ENCODE measurements at places on chromosomes 2 and 18.
A peak's percentile ranks its signal among the peaks of the same experiment; 100 is the strongest.

- no peak for DNase-seq
These were observed 111.6 kb downstream of the TACR1 start for GRCh38 chr2:75087736-75088135.

GRCh38 chr2:70946832-70947442 is 11.2 kb downstream of the ATP6V1B1 start:
- peak; percentile 30 for DNase-seq

DNA sequence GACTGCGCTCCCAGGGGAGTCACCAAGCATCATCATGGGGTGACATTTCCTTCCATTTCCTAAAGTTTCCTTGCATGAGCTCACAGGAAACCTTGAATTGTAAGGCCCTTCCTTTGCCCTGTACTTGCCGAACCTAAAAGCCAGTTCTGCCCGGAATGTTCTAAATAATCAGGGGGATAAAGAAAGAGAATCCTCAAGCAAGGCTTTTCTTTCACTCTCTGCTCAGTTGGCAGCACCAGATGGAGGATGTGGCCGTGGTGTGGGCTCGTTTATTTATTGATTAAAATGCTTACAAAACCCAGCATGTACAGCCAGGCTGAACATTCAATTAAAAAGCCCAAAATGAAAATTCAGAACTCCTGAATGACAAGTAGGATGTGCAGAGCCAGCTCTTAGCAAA is 170.5 kb downstream of the SH3RF3 start:
- DNase-seq = no peak

GRCh38 chr18:75477900-75478299 is 50.4 kb upstream of the SMIM21 start:
- DNase-seq = no peak

- DNase-seq = no peak
These were observed 190.4 kb downstream of the FMNL2 start for GRCh38 chr2:152525277-152525838.

DNA sequence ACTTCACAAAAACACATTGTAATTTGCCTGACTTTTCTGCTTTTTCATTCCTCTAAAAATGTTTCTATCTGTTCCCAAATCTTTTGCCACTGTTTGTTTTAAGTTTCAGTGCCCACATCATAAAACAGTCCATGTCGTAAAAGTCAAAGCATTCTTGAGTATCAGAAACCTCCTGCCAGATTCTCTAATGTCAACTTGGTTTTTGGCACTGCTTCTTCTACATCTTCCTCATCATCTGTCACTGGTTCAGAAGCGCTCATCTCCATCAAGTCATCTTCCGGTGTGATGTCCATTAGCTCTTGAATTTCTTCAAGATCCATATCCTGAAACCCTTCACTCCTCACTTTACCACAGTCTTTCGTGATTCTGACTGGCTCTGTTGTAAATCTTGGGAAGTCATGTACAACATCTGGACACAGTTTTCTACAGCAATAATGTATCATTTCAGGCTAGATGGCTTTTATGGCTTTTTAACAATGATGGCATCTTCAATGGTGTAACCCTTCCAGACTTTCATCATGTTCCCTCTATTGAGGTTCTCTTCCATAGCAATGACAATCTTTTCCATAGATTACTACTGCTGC is 19.6 kb downstream of the CUL3 start:
- DNase-seq = no peak

DNA sequence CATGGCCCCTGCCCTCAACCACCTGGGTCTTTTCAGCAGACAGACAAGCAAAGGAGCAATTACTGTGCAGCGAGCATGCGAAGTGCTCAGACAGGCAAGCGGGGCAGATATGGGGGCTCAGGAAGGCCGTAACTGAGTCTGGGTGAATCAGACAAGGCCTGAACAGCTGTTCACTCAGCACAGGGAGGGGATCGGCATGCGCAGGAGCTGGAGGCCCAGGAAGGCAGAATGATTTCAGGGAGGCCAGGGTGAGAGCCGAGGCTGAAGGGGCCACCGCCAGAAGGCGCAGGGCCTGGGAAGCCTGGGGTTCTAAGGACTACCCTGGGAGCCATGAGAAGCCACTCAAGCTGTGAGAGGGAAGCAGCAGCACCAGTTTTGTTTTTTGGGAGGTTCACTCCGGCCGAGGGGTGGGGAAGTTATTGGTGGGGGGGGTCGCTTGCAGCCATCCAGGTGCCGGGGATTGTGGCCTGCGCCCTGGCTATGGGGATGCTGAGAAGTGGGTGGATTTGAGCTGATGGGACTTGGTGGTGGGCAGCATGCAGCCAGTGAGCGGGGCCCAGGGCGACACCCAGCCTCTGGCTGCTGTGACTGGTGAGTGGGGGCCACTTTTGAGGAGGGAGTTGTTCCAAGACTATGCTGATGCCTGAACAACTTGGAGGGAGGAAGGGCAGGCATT is 132.2 kb downstream of the TSN start:
- no peak for DNase-seq

GRCh38 chr2:129262934-129263333 is 716.5 kb upstream of the RAB6C start:
- DNase-seq = no peak

GRCh38 chr2:48600204-48600813 is 17.3 kb upstream of the GTF2A1L start:
- DNase-seq = no peak

DNA sequence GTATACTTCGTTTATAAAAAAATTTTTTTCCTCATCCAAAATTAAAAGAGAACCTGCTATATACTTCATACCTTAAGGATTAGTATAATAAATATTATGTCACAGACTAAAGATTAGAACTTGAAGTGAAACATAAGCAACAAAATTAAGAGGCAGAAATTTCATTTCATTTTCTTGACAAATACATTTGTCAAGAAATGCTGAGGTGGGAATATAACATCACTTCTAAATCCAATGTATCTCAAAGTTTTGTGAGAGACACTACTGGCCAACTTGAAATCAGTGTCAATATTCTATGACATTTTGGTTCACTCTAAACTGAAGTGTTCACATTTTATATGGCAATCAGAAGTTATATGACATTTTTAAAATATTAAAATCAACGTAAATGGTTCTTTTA is 43.8 kb downstream of the SCRN3 start:
- DNase-seq = no peak

- DNase-seq = no peak
These were observed 44.1 kb downstream of the RALBP1 start for GRCh38 chr18:9519399-9519798.

- no peak for DNase-seq
These were observed 699.3 kb downstream of the NR4A2 start for GRCh38 chr2:155633060-155633839.

GRCh38 chr2:20207051-20207450 is 17.9 kb downstream of the SDC1 start:
- DNase-seq = no peak

DNA sequence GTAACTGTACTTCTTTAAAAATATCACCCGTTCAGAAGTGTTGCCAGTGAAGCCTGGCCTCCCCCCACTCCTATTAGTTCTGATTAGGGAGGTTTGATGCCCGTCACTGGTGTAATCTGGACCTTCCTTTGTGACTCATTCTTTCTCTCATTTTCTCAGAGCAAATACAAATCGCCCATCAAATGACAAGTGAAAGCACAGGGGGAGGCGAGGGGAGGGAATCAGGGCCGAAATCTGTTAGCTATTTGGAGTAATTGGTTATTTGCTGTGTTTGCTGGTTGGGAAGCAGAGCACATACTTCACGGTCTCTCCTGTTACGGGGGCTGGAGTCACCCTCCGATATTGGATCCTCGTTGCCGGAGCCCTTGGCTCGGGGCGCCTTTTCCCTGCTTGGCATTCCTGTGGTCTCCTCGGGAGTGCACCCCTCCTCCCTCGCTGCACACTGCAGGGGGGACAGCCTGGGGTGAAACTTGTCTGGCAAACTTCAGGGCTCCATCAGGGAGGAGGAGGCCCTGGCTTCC is 178.1 kb downstream of the DYSF start:
- DNase-seq = no peak

DNA sequence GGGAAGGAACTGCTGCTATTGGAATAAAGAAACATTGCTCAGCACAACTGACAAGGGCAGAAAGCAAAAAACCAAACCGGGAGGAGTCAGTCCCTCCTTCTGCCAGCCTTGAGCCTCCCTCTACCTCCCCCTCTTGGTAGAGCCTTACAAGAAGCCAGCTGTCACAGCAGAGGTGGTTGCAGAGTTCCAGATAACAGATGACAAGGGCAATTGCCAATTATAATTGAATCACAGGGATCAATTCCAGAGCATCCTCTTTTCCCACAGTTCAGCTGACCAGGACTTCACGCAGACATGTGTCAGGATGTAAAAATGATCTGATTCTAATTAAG is 548.2 kb upstream of the LRRTM1 start:
- no peak for DNase-seq

GRCh38 chr2:178250429-178250828 is 56.1 kb downstream of the OSBPL6 start:
- no peak for DNase-seq

DNA sequence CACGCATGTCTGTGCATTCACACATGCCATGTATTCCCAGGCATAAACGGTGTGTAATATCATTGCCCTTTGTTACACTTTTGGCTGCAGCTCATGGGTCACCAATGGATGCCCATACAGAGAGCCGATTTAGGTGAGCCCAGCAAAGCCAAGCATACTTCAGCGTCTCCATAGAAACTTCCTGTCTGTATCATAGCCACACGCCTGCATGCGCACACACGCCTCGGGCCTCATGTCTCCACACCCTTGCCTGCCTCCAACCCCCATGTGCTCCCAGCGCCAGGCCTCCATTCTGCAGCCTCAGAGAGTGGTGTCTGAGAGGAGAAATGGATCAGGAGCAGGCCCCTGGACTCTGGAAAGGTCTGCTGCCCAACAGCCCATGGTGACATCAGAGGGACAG is 33.5 kb upstream of the SELENOI start:
- no peak for DNase-seq

GRCh38 chr2:46615986-46616485 is 136.7 kb downstream of the TMEM247 start:
- no peak for DNase-seq

GRCh38 chr18:57269756-57270155 is 82.6 kb upstream of the ST8SIA3 start:
- no peak for DNase-seq

DNA sequence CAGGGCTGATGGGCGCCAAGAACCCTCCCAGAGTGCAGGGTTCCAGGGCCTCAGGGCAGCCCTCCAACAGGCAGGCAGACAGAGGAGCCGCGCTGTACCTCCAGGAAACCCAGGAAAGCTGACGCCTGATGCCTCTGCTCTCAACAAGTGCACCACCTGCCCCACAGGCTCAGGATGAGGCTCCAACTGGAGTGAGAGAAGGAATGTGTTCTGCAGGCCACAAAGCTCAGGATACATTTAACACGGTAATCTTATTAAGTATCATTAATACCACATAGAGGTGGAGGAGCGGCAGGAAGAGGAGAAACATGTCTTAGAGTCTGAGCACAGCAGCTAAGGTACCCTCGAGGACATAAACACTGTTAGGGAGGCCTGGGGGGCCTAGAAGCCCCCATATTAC is 155.9 kb upstream of the CAPN13 start:
- no peak for DNase-seq

DNA sequence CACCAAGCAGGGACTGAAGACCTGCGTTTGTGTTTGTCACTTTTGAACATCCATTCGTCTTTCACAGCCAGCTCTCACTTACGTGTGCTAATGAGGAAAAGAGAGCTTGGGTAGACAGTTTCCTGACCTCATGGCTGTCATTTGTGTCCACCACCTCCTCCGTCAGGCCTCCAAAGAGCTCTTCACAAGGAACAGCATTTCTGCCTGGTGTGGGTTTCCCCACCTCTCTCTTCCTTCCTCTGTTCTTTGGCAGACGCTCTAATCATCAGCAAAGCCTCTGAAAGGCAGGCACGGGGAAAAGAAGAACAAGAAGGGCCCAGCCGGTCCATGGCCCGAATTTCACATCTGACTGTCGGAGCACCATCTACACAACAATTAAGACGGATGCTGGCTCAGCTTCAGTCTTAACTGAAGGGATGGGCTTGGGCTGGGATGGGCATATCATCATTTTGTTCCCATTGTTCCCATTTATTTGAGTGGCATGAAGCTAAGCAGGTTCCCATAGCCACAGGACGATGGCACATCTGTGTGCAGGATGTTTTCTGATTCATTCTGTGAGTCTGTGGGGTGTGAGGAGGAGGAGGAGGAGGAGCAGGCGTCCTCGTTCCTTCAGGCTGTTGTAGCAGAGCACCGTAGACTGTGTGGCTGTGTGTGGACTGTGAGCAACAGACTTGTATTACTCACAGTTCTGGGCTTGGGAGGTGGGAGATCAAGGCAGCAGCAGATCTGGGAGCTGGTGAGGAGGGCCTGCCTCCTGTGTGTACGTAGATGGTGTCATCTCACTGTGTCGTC is 66.4 kb downstream of the TSHZ1 start:
- DNase-seq = no peak

- DNase-seq = no peak
These were observed 463.1 kb downstream of the PIK3C3 start for GRCh38 chr18:42418121-42418520.

DNA sequence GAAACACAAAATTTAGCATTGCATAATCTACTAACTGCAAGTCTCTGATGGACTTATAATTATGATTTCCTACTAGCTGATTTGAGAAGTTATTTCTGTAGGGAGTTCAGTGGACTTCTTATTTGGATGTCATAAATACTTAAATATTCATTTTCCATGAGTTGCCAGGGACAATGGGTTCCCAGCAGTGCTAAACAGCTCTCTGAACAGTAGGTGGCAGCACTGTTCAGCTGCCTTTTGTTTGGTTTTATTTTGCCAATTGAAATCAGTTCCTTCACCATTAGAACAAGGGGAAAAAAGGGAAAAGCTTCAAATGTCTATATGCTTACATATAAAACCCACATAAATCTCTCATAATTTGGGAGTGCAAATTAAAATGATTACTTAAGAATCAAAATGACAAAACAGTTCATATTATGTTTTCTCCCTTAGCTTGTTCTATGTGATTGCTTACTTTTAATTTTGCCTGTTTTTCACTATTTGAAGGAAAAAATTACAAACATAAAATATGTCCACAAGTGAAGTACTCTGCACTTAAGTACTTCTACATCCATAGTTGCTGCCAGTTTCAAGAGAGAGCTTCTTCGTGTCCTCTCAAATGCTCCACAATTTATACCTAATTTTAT is 898.9 kb downstream of the CPS1 start:
- DNase-seq = no peak

DNA sequence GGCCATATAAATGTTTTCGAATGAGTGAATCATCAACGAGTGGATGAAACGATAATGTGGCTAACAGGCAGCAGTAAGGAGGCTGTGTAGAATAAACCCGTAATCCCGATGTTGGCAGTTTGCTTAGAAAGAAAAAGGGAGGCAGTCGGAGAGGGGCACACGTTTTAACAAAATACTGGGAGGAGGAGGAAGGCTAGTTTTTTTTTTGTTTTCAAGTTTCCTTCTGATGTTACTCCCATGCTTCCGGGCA is 476 bp upstream of the MSH2 start:
- DNase-seq = no peak

All from activated T-cell treated with anti-CD3 and anti-CD28 coated beads for 24 hours (primary cell).